ENCODE measurements at places on chromosomes 1 and 21. TPM values are rescaled to one million over a fixed set of nuclear protein-coding genes. Genes with fewer than 3 reads are reported as not detected.
A peak's percentile ranks its signal among the peaks of the same experiment; 100 is the strongest.

The CLIC6 gene
- not detected for total RNA-seq

The NPHS2 gene
- not detected for total RNA-seq

The SCMH1 gene
- 27.6 TPM for total RNA-seq

The LENEP gene
- total RNA-seq, result not detected

The RPTN gene
- total RNA-seq, result not detected

The AUNIP gene
- total RNA-seq, result not detected

The KMO gene
- total RNA-seq, result not detected

The TMCO1 gene
- 42.7 TPM for total RNA-seq

The SCAMP3 gene
- 57.3 TPM for total RNA-seq

The MMP23B gene
- 4.1 TPM for total RNA-seq

The CASQ2 gene
- total RNA-seq, result not detected

The DMBX1 gene
- total RNA-seq, result not detected

The MIS18A gene
- 5.2 TPM for total RNA-seq

The SWT1 gene
- total RNA-seq, result 8.1 TPM

- no peak for DNase-seq
Measured at GRCh38 chr1:116008656-116009390, 32.5 kb downstream of the SLC22A15 start.

GRCh38 chr1:119506941-119507340, at the start of gene HSD3B1:
HSD3B1 (plus strand) TSS chr1:119507210; CDS start chr1:119507477, 267 bp downstream.
- no peak for DNase-seq

- no peak for DNase-seq
Measured at GRCh38 chr21:43292041-43292865, 123.4 kb downstream of the CRYAA start.

DNA sequence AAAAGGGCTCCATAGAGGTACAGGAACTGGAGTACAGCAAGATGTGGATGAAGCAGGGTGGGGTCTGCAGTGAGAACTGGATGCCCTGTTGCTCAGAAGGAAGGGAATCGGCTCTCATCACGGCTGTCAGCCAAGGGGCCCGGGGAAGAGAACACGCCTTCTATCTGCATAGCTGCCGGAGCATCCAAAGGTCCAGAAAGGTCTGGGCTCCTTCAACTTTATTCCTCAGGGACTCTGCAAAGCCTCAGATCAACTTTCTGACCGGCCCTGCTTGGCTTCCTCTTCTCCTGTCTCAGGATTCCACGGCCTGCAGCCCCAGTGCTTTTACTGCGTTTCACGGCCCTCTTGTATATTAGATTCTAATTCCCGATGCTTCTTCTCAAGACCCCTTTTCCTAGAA, 34.8 kb downstream of the KRTAP19-8 start:
- no peak for DNase-seq

GRCh38 chr1:16109571-16109970, 36.1 kb upstream of the FAM131C start:
- no peak for DNase-seq

DNA sequence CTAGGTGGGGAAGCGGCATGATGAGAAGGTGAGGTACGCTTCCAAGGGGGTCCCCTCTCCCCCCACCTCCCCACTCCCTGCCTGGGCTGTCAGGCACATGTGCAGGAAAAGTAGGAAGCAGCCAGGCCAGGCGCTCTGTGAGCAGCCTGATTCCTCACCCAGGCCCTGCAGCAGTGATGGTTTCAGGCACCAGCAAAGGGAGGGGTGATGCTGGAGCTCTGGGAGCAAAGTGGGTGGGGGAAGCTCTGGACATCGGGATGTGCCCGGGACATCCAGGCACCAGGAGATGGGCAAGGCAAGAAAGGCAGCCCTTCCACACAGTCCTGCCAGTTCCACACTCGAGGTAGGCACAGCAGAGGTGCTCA, 106.1 kb downstream of the CRYAA start:
- no peak for DNase-seq

DNA sequence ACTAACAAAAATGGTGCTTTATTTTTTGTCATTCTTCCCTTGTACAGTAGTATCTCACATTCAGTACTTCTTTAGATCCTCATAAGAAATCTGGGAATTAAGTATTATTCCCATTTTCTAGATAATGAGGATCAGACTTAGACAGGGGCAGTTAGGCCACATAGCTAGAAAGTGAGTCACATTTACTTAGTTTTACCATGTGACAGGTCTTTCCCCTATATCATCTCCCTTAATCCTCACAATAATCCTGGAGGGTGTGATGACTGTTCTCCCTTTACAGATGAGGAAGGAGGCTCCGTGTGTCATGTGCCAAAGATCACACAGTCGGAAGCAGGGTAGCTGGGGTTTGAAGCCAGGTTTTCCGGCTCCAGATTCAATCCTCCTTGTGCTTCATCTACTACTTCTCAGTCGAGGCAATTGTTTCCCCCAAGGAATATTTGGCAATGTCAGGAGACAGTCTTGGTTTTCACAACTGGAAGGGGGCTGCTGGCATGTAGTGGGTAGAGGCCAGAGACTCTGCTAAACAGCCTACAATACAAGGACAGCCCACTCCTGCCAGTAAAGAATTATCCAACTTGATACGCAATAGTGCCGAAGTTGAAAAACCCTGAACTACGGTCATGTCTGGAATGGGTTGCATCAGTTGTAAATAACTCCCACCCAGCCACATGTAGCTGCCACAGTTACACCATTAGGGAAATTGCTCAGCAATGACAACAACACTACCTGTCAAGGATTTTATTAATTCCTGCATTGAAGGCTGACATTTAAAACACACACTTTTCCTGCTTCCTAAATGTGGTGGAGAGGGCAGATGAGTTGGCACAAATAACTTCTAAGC, 54.5 kb downstream of the C8B start:
- DNase-seq, result no peak

DNA sequence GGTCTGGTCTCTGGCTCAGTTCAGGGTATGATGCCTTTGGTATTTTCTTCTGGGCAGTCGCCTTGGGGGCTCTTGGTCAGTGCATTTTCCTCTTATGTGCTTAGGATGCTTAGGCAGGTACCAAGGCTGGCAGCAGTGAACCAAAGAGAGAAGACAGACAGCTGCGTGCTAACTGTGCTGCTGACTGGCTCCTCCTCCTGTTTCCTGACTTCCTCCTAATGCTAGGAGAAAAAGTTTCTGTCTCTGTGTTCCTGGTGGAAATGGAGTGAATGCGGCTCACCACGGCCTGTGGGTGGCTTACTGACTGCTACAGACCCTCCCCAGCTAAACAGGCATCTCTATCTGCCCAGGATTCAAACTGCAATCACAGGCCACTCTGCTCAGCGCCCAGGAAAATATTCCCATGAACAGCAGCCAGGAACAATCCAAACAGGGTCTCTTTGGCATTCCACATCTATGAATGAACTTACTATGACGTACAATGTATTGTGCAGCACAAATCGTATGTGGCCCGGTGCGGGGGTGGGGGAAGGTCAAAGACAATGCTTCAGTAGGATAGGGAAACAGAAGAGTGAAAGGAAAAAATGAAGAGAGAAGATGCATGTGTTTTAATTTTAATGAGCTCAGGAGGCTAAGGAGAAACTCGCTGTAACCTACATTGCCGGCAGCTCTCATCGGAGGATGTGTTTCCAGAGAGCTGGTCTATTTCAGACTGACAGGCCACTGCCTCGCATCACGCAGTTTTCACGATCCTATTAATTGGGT, 2.8 kb downstream of the ABCG1 start:
- DNase-seq, result no peak

DNA sequence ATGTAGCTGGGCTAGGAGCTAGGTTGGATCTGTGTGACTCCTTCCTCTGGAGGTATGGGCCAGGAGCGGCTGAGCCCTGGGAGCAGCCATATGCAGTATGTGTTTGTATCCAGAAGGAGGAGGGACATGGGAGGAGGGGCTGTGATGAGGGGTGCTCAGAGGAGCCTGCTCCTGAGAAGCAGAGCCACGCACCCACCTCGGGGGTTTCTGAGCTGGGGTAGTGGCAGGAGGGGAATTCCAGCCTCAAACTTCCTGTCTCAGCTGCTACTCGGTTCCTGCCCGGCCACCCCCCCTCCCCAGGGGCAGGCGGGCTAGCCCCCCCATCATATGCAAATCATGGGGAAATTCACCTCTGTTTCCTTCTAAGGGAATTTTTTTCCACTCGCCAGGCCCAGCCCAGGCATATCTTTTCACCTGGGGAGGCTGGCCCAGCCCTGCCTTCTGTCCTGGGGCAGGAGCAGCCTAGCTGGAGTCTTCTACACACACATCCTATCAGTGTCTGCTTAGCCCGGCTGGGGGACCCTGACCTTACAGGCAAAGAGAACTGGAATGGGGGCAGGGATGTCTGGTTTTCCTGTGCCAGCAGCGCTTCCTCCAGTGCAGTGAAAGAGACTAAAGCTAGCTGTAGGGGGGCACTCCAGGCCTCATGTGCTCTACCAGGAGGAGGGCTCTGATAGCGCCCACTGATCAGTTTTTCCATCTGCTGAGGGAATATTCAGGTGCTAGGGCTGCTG, 3.0 kb downstream of the ZC3H12A start:
- peak; percentile 63 for DNase-seq

DNA sequence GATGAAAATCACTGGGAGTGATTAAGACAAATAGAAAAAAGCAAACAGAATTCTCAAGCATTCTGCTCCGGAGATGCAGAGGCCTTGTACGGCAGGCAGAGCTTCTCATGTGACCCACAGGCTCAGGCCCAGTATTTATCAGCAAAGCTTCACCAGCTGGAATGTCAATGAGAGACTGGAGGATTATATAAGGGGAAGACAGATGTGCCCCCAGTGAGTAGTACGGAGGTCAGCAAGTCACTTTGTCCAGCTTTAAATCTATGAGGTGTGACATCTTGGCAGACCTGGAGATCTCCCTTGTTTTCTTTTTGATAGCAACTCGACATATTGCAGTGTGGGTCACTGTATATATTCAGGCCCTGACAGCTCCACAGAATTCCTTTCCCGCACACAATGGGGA, 106.8 kb downstream of the HHIPL2 start:
- no peak for DNase-seq

DNA sequence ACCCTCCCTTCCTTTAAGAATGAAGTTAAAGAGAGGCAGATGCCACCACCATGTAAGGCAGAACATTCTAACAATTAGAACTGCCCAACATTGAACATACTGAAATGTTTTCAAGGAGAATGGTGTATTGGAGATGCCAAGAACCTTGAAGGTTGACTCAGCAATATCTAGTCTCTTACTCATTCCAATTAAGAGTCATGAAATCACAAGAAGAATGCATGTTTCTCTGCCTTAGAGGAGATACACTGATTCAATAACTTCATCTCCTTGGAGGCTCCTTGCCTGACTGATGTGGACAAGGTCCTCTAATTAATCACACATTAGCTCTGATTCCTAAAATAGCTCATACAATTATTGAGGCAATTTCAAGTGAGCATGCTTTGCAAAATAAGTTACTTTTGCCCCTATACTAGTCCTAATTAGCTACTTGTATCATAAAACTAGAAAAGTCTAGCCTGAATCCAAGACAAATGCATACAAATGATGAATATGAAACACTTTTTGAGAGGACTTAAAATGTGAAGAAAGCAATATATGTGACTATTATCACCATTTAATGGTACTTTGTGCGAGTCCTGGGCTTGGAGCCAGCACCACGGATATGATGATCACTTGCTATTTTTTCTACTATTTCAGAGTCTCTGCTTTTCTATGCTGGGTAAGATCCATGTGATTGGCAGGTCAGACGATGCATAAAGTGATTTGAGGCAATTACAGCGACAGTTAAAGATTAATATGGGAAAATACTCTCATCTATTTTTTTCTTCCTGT, 114.5 kb downstream of the DSCAM start:
- DNase-seq, result no peak

- no peak for DNase-seq
Measured at GRCh38 chr1:50846224-50846839, 113.7 kb downstream of the FAF1 start.

All from CD4-positive, CD25-positive, alpha-beta regulatory T cell (primary cell).